Caco-2 (cell line): ENCODE measurements at places on chromosomes 2 and 18. TPM values are rescaled to one million over a fixed set of nuclear protein-coding genes. Genes with fewer than 3 reads are reported as not detected.

- no peak overlapping the region for H3K27ac ChIP-seq
- no peaks in the 10 kb centered on the region for H3K27me3 ChIP-seq
- no peak overlapping the region for H3K4me3 ChIP-seq
- no peak for DNase-seq
- H3K4me1 ChIP-seq = no peaks in the 10 kb centered on the region; the same call in 1 of the 2 replicates
Measured at GRCh38 chr2:60489289-60489688, 64.2 kb downstream of the BCL11A start.

- no peaks in the 10 kb centered on the region for H3K27me3 ChIP-seq
- H3K36me3 ChIP-seq = peaks cover 5% of the 10 kb centered on the region; the same call in 1 of the 2 replicates
- no peaks in the 10 kb centered on the region for H3K4me1 ChIP-seq
- DNase-seq = no peak
- H3K27ac ChIP-seq = peak overlapping the region; percentile 29
- no peak overlapping the region for H3K4me3 ChIP-seq
Measured at GRCh38 chr2:162012565-162013058, 61.4 kb downstream of the DPP4 start.

DNA sequence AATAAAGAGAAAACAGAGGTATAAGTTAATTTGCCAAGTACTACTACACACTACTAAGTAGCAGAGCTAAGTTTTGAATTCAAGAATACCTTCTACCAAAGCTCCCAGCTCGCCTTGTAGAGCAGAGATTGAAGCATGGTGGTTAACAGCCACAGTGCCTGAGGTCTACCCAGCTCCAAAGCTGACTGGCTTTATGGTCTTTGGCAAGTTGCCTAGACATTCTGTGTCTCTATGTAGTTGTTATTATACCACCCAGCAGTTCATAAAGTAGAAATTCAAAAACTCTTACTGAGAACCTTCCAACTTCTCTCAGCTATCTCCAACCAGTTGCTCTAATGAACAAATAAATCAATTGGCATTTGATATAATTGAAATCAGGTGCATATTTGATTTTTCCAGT is 87.8 kb downstream of the PDE11A start:
- no peak overlapping the region for H3K27ac ChIP-seq
- no peak for DNase-seq
- no peak overlapping the region for H3K4me3 ChIP-seq

- no peak overlapping the region for H3K27ac ChIP-seq
- no peaks in the 10 kb centered on the region for H3K27me3 ChIP-seq
- no peak for DNase-seq
- H3K4me3 ChIP-seq = no peak overlapping the region
- no peaks in the 10 kb centered on the region for H3K4me1 ChIP-seq
Measured at GRCh38 chr2:166417669-166418068, 41.9 kb upstream of the SCN9A start.

- peaks cover 58% of the 10 kb centered on the region for H3K4me1 ChIP-seq
- peak overlapping the region; percentile 95 for H3K27ac ChIP-seq
- H3K27me3 ChIP-seq = no peaks in the 10 kb centered on the region
- DNase-seq = peak; percentile 89
- no peaks in the 10 kb centered on the region; the same call in 1 of the 2 replicates for H3K36me3 ChIP-seq
- H3K4me3 ChIP-seq = peak overlapping the region; percentile 10; the same call in 1 of the 2 replicates
Measured at GRCh38 chr2:215619022-215619958, 183.4 kb upstream of the FN1 start.

DYNAP gene
- total RNA-seq = not detected in 2 replicates

DNA sequence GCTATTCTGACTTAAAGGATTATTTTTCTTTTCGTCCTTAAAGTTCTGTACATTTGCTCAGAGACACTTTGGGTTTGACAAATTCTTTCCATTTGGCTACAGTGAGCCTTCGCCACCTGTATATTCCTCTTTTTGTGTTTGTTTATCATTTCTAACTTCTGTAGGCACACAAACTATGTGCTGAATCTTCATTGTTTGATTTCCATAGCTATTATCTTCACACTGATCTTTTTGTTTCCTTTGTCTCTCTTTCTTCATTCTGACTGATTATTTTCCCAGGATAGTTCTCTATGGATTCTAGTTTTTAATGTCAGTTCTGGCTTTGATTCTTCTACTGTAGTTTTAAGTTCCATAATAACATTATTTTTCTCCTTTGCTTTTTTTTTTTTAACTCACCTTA is 350.2 kb downstream of the ZNF521 start:
- H3K27ac ChIP-seq = no peak overlapping the region
- DNase-seq = no peak
- no peak overlapping the region for H3K4me3 ChIP-seq
- no peaks in the 10 kb centered on the region for H3K36me3 ChIP-seq
- H3K4me1 ChIP-seq = no peaks in the 10 kb centered on the region

ERMN gene
- 0.44 and 0.61 TPM in 2 replicates for total RNA-seq

GRCh38 chr2:3643371-3644245 is 14.4 kb upstream of the ALLC start:
- peaks cover 18% of the 10 kb centered on the region for H3K4me1 ChIP-seq
- no peak overlapping the region for H3K27ac ChIP-seq
- H3K36me3 ChIP-seq = no peaks in the 10 kb centered on the region
- no peaks in the 10 kb centered on the region for H3K27me3 ChIP-seq

- no peaks in the 10 kb centered on the region for H3K4me1 ChIP-seq
- H3K27me3 ChIP-seq = no peaks in the 10 kb centered on the region; the same call in 1 of the 2 replicates
- H3K27ac ChIP-seq = no peak overlapping the region
- no peaks in the 10 kb centered on the region for H3K36me3 ChIP-seq
- DNase-seq = no peak
Measured at GRCh38 chr2:31314761-31315160, 80.8 kb downstream of the EHD3 start.

DNA sequence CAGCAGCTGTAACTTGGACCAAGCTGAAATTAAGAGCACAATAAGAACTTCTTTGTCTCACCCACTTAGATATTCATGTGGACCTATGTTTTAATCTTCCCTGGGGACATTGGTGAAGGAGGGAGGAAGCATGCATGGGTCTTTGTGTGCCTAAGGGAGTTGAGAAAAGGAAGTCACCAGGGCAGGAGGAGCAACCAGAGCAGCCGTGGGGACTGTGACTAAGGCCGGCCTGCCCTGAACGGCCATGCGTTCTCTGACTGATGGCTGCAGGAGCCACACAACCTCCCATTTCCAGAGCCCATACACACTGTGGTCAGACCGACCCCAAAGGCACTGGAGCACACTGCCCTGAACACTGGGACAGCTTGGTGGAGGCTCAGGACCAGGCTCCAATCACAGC is 43.7 kb upstream of the SLC35G4 start:
- H3K4me3 ChIP-seq = no peak overlapping the region
- no peaks in the 10 kb centered on the region for H3K4me1 ChIP-seq
- no peak for DNase-seq
- no peaks in the 10 kb centered on the region for H3K27me3 ChIP-seq
- no peaks in the 10 kb centered on the region for H3K36me3 ChIP-seq

DNA sequence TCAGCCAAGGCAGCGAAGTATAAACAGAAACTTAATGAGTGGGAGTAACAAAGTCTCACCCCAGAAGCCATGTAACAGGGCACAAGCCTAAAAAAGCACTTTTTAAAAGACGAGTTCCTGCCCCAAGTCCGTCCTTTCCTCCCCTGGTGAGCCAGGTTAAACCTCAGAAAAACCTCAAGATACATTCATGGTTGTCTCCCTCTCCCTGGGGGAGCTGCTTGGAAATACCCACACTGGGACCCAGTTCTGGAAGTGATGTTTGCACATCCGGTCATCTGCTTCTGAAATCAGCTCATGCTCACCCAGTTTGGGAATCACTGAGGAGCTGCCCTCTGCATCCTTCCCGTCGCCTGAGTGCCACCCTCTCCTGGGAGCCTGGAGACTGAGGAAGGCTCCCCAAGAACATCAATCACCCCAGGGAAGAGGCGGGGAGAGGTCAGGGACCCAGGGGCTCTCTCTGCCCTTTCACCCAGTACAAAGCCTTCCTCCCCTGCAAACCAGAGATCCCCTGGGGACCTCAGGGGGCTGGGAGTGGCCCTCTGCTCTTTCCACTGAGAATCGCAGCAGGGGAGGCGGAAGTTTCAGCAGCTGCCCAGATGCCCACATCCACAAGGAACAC is 150.6 kb upstream of the AGAP1 start:
- DNase-seq = no peak
- H3K4me3 ChIP-seq = no peak overlapping the region
- H3K27ac ChIP-seq = no peak overlapping the region

PTMA gene
- total RNA-seq = 597 and 669 TPM in 2 replicates

RNASEH1 gene
- 41.5 and 47.1 TPM in 2 replicates for total RNA-seq

TMEM247 gene
- not detected in 2 replicates for total RNA-seq
